Panc1 (cell line): ENCODE measurements at places on chromosomes 11 and 22.
A peak's percentile ranks its signal among the peaks of the same experiment; 100 is the strongest.

GRCh38 chr11:89490981-89491690 is at the start of gene NOX4:
NOX4 (minus strand) TSS chr11:89491375; CDS start chr11:89491246, 129 bp downstream.
- H3K4me3 ChIP-seq, result peak within 1 kb of the TSS; percentile 20; the same call in 1 of the 2 replicates
- H3K27me3 ChIP-seq, result no peaks in the 10 kb centered on the region

DNA sequence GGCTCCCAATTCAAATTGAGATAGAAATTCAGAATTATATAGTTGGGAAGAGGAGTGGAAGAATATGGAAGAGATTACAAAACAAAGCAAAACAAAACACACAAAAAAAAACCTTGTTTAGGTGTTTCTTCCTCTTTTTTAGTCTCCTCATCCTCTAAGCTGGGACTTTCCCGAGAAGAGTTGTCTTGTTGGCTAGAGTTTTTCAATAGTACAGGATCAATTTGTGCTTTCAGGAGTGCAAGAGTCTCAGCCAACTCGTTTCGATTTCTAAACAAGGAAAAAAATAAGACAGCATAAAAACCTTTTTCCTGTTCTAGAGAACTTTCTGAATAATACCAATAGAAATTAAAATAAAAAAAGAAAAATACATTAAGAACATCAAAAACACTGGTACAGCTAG is 87.8 kb upstream of the CLNS1A start:
- H3K4me3 ChIP-seq, result no peak overlapping the region
- peaks cover 24% of the 10 kb centered on the region for H3K36me3 ChIP-seq
- H3K4me1 ChIP-seq, result no peaks in the 10 kb centered on the region
- no peak overlapping the region for H3K27ac ChIP-seq
- H3K27me3 ChIP-seq, result no peaks in the 10 kb centered on the region

DNA sequence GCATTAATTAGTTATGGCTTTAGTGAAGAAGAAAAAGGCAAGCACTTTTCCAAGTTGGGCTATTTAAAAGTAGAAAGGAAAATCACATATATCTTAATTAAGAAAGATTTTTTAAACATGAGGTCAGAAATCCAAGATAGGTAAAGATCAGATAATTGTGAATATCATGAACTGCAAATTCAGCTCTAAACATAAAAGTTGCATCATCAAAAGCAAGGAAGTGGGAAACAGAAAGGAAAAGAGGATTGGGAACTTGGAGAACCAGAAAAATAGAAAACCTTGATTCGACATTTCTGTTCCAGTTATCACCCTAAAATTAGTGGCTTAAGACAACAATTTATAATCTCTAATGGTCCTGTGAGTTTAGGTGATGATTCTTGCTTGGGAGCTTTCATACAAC is 17.5 kb downstream of the KBTBD3 start:
- H3K27me3 ChIP-seq, result no peaks in the 10 kb centered on the region
- DNase-seq, result no peak
- no peak overlapping the region for H3K4me3 ChIP-seq
- no peaks in the 10 kb centered on the region for H3K36me3 ChIP-seq
- no peak overlapping the region for H3K27ac ChIP-seq
- H3K4me1 ChIP-seq, result no peaks in the 10 kb centered on the region

DNA sequence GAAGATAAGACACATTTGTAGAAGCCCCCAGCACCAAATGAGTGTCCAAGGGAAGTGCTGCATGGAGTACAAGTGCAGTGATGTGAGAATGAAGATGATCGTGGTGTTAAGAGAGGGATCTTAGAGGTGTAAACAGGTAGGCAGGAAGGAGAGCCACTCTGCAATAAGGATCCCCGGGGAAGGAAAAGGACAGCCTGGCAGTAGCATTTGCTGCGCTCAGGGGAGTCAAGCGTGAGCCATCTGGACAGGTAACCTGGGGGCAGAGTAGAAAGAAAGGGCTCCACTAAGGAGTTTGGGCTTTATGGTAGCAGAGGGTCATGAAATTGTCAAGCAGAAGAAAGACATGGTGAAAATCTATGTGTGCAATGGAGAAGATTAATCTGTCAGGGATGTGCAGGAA is 587.2 kb downstream of the BUD13 start:
- H3K4me3 ChIP-seq, result no peak overlapping the region
- H3K4me1 ChIP-seq, result no peaks in the 10 kb centered on the region
- no peaks in the 10 kb centered on the region for H3K27me3 ChIP-seq
- no peak for DNase-seq
- H3K36me3 ChIP-seq, result no peaks in the 10 kb centered on the region
